ENCODE measurements at places on chromosomes 4 and X.

DNA sequence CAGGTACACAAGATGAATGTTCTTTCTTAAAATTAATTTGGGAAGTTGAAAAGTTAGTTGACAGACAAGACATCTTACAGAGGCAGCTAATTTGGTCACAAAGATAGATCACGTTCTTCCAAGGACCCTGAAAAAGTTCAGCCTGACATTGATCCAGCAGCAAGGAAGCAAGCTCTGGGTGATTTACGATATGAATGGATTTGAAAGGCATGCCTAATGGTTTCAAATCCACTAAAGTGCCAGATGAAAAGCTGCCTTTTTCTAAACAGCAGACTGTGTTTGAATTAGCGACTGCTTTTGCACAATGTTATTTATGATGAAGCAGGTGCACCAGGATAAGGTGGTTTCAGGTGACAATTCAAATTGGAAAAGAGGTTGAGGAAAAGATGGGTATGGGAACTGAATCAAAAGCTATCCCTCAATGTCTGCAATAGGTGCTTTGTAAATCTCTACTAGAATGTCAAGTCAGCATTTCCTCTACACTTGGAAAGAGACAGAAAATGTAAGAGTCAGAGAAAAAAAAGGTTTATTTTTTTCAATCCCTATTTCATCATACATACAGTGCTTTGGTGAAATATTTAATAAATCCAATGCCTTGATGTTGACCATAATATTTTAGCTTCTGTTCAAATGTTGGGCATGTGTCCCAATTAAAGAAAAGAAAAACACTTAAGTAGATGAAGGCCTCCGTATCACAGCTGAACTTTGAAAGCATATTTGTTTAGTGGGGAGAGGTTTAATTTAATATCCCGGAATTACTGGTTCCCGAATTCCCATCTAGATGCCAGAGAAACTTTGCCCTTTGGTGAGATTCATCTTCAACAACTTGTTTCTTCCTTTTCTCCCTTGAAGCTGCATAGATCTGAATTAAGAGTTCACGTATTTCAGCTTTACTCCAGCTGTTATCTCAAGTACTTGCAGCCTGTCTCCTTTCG is 6.0 kb downstream of the RASGEF1B start:
- no peak for DNase-seq
- no peak overlapping the region for H3K27ac ChIP-seq
- peaks cover 11% of the 10 kb centered on the region for H3K4me1 ChIP-seq
- H3K4me3 ChIP-seq = no peak overlapping the region

- no peaks in the 10 kb centered on the region for H3K36me3 ChIP-seq
- H3K4me1 ChIP-seq = peaks cover 61% of the 10 kb centered on the region
- no peak overlapping the region for H3K4me3 ChIP-seq
- peak overlapping the region; percentile 82 for H3K27ac ChIP-seq
- DNase-seq = no peak
- H3K27me3 ChIP-seq = no peaks in the 10 kb centered on the region
Measured at GRCh38 chr4:10706236-10706635, 21.7 kb upstream of the CLNK start.

GRCh38 chrX:107831071-107831730 is 5.5 kb downstream of the MID2 start:
- H3K4me1 ChIP-seq = peaks cover 3% of the 10 kb centered on the region
- no peak for DNase-seq
- H3K36me3 ChIP-seq = no peaks in the 10 kb centered on the region
- H3K4me3 ChIP-seq = no peak overlapping the region

- no peak overlapping the region for H3K27ac ChIP-seq
- DNase-seq = no peak
- H3K36me3 ChIP-seq = no peaks in the 10 kb centered on the region
- no peak overlapping the region for H3K4me3 ChIP-seq
Measured at GRCh38 chr4:3284734-3285557, 7.9 kb upstream of the RGS12 start.

DNA sequence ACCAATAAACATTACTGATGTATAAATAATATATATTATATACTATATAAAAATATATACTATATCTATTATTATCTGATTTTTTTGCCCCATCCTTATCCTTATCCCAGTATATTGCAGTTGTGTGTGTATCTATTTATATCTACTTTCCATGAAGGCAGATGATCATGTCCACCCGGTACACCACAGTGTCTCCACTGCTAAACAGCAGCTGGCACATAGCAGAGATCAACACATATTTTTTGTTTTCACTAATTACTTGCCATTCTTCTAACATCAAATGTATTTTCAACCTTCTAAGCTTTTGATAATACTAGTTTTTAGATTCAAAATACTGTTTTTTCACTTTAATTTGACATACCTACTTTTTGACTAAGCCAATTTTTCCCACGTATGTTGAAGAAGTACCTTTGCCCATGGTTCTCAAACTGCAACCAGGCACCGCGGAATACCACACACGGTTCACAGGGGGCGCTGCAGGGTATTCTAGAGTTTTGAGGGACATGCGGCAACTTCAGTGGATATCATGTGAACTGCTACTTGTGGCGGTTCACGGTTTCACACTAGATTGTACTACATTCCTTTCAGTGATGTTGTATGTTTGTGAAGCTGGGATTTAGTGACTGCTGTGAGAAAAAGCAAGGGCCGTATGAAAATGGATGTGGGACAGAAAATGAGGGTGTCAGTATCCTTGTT is 182.5 kb upstream of the NPY2R start:
- H3K27me3 ChIP-seq = peaks cover 4% of the 10 kb centered on the region
- no peaks in the 10 kb centered on the region for H3K36me3 ChIP-seq
- DNase-seq = peak; percentile 65
- no peak overlapping the region for H3K4me3 ChIP-seq
- H3K4me1 ChIP-seq = no peaks in the 10 kb centered on the region
